G401 (cell line): ENCODE measurements at places on chromosomes 12 and 14.

DNA sequence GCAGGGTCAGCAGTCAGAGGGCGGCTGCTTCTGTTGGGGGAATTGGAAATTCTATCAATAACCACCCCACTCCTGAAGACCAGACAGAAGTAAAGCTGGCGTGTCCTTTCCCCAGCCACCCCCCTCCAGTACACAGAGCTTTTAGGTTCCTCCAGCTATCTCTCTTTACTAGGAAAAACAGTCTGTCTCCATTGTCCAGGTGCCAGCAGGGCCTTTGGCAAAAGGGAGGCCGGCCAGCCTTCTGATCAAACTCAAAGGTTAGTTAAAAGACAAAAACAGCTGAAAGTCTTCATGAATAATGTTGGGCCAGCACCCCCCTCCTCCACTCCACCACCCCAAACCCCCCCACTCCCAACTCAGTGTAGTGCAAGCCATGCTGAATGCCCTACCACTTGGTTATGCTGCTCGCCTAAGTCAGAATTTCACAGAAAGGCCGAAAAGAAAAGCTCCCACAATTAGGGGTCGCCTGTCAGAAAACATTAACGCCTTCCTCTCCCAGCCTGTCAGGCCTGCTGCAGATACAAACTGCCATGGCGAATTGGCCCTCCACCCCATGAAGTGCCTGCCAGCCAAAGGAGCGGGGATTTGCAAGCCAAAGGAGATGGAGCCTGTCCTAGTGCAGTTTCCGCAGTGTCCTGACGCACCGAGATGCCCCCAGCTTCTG is 8.9 kb downstream of the ASCL1 start:
- DNase-seq: no peak

GRCh38 chr12:87809916-87810315 is 219.3 kb downstream of the C12orf50 start:
- no peak for DNase-seq

- no peak for DNase-seq
Observed at GRCh38 chr12:132181570-132182200, 37.4 kb downstream of the NOC4L start.

DNA sequence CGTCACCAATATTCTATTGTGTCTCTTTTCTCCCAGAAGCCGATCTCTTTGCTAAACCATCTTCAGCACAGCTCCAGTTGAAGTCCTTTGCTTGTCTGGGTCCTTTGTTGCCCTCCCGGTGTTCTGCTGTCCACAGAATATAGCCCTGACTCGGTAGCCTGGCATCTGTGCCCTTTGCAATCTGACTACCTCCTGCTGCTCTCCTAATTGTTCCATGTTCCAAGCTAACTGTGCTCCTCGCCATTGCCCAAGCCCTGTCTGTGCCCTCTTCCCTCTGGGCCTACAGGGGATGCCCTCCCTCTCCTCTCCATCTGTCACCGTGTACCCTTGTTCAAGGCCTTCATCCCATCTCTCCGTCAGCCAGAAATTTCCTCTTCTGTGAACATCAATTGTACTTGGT is 306.3 kb downstream of the APAF1 start:
- DNase-seq: peak; percentile 98

DNA sequence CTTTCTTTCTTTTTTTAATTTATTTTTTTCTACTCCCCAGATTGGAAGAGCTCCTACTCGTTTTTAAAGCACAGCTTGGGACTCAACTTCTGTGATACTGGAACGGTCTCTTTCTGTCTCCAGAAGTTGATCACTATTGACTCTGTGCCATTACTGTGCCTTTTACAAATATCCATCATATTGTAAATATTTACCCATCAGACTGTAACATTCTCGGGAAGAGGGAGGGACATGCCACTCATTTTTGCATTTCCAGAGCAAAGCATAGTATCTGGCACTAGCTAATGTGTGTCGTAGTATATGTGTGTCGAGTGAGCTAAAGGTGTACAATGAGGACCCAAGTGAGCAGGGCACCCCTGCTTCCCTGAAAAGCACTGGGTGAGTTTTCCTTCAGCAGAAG is 24.0 kb upstream of the GSG1 start:
- DNase-seq: no peak

GRCh38 chr12:65822732-65823512 is 1.4 kb upstream of the HMGA2 start:
- DNase-seq: peak; percentile 68

GRCh38 chr12:98821866-98822265 is 176.8 kb downstream of the APAF1 start:
- DNase-seq: peak; percentile 89

- DNase-seq: peak; percentile 27
Observed at GRCh38 chr12:93098077-93098476, 169.0 kb upstream of the EEA1 start.

DNA sequence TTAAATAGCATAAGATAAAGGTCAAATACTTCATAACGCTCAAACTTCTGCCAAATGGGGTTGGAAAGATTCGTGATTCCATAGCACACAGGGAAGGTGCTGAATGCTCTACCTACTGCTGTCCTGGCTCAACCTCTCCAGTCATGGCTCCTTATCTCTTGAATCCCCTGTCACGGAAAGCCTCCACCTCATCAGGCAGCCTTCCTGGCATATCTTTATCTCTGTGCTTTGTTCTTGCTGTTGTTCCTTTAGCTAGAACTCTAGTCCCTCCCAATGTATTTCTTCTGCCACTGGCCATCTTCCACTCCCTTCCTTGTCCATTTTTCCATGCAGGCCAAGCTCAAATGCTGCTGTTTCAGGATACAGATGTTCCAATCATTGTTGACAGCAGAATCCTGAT is 26.9 kb upstream of the TUNAR start:
- DNase-seq: no peak

DNA sequence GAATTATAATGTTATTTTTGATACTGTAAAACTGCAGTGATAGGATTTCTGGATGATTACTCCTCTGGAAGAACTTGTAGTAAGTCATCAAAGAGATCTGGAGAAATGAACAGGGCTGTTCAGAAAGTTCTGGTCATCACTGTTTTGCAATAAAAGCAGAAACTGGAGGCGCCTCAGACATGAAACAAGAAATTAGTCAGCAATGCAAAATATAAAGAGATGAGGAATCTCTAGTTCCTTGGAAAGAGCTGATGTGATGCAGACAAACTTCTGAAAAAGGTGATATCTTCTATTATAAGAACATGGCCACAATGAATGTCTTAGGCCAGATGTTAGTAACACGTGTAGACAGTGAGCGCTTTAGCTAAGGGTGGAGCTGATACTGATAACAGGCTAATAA is 9.5 kb downstream of the ACIN1 start:
- no peak for DNase-seq

DNA sequence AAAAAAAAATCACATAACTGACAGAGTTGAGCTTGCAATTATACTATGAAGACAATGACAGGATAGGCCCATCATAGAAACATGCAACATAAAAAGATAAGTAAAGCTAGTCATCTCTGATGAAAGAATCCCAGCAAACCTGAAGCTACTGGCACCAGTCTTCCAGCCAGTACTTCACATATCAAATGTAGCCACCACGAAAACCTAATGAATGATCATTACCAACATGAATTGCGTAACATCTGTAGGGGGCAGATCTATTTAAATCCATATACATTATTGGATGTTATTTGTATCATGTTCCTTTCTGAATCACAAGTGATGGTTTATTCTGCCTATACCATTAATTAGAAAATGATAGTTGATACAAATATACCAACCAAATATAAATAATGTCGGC is 73.9 kb downstream of the BCAT1 start:
- DNase-seq: no peak

DNA sequence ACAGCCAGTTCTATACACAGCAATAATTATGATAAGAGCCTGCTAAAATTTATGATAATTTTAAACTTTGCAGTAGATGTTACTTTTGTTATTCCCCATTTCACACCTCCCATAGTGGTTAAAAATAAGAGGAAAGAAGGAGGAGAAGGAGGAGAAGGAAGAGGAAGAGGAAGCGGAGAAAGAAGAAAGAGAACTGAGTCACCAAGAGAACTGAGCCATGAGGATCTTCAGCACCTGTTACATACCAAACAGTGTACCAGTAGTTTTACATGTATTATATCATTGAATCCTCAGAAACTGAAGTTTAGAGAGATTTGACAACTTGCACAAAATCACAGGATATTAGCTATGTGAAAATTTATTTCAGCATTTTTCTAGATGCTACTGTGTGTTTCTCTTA is 3.9 kb downstream of the CD163 start:
- DNase-seq: no peak

- no peak for DNase-seq
Observed at GRCh38 chr12:4557586-4557985, 4.4 kb upstream of the DYRK4 start.

GRCh38 chr12:104427547-104427938 is 29.2 kb upstream of the CHST11 start:
- no peak for DNase-seq

- DNase-seq: no peak
Observed at GRCh38 chr12:57488402-57489156, 711 bp downstream of the MARS1 start.

GRCh38 chr12:14258575-14258940 is 106.9 kb upstream of the ATF7IP start:
- DNase-seq: no peak

GRCh38 chr12:124646385-124647230 is 79.2 kb upstream of the NCOR2 start:
- DNase-seq: no peak

DNA sequence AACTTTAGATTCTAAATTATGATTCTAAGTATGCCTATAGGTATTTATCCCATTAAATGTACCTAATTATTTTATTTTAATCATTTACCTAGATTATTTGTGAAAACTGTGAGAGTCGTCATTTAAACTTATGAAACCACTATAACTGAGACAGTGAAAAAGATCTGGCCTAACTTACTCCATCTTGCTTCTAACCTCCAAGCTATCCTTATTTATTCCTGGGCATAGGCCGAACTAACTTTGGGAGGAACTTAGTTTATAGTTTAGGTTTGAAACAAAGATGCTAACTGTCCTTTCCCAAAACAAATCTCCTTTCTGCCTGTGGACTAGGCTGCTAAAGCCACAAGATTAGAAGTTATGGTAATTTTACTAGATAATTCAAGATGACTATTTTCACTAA is 79.7 kb upstream of the PPP2R5C start:
- DNase-seq: no peak

DNA sequence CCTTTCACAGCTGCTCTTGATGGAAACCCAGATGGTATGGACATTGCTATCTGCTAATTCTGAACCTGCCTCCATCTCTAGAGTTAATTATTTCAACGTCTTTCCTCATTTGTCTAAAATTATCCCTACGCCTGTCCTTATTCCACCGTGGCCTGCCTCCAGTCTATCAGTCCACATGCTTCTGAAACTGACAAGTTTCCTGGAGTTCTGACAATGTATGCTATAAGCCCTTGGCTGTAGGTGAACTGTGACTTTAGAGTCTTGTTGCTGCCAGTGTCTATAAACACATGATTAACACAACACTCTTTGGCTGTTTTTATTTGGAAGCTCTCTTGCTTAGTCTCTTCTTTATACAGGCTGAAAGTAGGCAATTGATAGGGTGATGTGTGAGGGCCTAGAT is 1052.9 kb downstream of the TMTC2 start:
- DNase-seq: no peak

DNA sequence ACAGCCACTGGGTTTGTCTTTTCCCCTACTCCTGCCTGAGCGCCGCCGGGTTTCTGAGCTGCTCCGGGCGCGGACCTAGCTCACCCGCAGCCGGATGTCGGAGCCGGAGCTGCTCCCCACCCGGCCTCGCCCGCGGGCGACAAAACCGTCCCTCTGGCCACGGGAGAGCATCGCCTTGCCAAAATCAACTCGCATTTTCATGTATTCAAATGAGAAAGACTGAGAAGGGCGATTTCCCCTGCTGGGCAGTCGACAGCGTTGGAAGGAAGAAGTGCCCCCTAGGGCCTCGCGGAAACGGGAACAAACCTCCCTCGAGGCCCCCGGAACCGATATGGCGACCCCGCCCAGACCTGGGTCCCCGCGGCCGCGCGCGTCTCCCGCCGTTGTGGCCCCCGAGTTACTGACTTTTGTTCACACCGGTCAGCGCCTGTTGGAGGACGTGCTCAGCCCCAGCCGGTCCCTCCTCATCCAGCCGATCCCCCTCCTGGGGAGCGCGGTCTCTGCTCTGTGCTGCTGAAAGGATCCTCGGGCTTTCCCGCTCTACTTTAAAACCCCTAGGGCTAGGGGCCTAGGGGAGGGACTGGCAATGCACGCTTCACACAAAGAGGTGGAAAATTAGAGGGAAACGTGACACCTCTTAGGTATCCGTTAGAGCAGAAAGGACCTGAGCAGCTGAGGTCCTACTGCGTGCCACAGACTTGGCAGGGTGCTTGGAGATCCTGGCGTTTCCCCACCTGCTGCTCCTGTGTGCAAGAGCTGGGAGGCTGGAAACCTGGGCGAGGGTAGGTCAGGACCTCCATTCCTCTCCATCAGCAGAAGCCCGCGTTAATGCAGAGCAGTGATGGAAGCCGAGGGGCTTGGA is 4.3 kb downstream of the TTC6 start:
- DNase-seq: no peak

DNA sequence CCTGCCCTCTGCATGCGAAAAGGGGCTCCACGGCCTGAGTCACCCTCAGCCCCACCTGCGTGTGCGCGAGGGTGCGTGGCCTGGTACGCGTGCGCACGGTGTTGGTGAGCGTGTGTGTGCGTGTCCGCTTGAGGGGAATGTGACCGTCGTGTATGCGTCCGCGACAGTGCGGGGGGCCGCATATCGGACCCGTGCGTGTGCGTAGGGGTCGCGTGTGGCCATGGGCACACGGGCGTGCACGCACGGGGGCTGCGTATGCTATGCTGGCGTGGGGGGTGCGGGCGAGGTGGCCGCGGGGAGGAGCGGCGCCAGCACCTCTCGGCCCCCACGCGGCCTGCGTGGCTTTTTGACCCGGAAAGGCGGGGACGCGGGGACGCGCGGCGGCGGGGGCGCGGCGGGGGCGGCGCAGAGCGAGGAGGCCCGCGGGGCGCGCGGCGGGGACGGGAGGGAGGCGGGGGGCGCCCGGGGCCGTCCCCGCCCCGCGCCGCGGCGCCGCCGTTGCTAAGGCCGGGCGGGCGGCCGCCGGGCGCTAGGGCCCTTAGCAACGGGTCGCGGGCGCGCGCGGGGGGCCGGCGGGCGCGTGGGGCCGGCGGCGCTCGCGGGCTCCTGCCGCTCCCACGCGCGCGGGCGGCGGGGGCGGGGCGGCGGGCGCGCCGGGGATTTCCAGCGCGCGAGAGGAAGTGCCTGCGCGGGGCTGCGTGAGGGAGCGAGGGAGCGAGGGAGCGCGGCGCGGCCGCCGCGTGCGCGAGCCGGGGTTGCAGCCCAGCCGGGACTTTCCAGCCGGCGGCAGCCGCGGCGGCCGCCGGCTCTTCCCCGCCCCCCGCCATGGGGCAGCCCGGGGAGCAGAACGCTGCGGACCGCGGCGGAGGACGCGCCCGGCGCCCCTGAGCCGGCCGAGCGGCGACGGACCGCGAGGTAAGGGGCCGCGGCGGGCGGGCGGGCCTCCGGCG is at the start of gene TRAF3:
TSS of gene TRAF3 (plus strand) at position 689 of the 950 bp plus-strand sequence. CDS start 92,753 bp downstream, outside the sequence.
- peak; percentile 45 for DNase-seq
